ENCODE measurements at places on chromosomes 3 and 15.

DNA sequence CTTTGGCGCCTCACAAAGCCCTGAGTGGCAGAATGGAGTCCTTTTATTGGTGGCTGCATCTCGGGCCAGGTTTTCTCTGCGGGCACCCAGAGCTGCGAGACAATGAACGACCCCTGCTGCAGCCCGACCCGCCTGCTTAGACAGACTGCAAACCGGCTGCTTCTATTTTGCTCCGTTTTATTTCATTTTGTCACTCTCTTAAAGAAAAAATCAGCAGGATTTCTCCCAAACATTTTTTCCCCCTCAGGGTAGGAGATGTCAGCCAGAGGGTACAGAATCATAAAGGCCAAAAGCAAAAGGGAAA lies 64.8 kb downstream of the OXNAD1 start:
- DNase-seq: no peak

DNA sequence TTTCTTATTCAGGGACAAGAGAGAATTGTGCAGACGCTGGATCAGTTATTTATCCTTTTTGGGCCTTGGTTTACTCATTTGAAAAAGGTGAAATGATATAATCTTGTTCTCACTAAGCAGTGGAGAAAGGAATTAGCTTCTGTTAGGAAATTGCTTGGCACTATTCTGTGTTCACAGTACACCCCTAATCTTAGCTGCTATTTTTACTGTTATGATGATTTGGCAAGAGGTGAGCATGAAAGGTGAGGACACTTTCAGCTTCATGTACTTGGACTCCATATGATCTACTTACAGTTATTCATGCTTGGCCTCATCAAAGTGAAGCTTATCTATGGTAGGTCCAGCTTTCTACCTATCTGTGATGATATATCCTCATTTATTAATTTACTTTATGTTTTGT lies 280.6 kb downstream of the EBLN2 start:
- DNase-seq: no peak

DNA sequence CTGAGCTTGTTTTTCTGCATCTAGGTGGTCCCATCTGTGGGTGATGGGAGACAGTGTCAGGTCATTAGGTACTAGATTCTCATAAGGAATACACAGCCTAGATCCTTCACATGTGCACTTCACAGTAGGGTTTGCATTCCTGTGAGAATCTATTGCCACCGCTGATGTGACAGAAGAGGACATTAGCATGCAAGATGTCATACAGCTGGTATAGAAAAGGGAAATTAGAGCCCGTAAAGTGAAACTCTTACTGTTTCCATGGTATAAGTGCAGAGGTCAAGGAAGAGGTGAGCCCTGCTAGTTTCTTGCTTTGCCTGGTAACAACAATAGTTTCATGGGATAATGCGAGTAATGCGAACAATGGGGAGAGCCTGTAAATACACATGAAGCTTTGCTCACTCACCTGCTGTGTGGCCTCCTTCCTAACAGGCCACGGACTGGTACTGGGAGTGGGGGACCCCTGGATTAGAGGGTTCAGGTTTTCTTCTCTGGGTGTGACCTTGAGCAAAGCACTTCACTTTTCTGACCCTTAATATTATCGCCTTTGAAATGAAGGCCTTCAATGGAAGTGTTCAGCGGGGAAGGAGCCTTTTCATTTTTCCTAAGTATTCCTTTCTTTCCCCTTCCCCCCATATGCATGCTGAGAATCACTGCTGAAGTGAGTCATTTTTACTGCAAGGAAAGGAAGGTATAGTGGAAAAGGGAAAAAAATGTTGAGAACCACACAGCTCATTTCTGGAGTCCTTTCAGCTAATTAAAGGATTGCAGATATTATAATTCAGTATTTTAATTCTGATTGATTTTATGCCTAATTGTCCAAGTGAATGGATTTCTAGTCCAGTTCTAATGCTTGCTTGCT lies 286.4 kb downstream of the UBE2E2 start:
- DNase-seq: no peak

GRCh38 chr15:63402498-63403253 lies 21.0 kb upstream of the CA12 start:
- DNase-seq: no peak

DNA sequence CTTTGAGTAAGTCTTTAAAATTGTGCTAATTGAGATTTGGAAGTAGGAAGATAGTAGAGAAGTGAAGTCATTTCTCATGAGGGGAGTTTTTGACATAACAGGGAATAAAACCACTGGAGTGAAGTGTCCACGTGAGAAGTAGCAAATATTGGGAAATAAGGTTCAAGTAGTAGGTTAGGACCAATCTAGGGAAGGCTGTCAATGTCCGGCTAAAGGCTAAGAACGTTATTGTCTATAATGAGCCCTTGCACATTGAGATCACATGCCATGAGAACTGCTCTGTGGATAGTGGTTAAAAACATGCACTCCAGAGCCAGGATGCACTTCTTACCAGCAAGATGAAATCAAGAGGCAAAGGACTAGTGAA lies 459.9 kb upstream of the TPRG1 start:
- no peak for DNase-seq

DNA sequence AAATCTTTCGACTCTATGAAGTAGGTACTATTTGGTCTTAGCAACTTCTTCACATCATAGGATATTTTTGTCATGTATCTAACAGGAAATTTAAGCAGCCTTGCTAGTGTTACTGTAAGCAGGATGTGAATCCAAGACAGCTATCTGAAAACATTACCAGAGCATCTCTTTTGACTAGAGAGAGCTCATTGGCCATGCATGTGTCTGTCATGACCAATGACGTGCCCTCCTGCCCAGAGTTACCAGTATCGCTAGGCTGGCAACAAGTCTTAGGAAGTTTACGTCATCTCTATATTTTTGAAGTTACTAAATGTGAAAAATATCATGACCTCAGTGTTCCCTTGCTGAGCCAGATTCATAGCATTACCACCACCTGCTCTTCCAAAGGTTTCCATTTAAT lies 130.9 kb upstream of the TP63 start:
- no peak for DNase-seq

DNA sequence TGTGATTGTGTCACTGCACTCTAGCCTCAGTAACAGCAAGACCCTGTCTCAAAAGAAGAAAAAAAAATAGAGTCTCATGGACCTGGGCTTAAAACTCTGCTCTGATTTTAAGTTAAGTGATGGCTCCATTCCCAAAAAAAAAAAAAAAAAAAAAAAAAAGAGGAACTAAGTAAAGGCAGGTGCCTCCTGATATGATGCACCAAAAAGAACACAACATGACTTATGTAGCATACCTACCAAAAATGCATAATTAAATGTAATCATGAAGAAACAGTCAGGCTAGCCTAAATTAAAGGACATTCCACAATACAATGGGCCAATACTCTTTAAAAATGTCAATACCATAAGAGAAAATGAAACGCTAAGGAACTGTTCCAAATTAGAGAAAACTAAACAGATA lies 5.4 kb upstream of the IREB2 start:
- DNase-seq: no peak

- DNase-seq: no peak
These were observed 283.0 kb downstream of the CHST2 start for GRCh38 chr3:143402602-143403001.

GRCh38 chr3:42035816-42036482 lies 55.2 kb upstream of the TRAK1 start:
- DNase-seq: no peak

- no peak for DNase-seq
These were observed 16.0 kb upstream of the PCOLCE2 start for GRCh38 chr3:142904639-142905436.

DNA sequence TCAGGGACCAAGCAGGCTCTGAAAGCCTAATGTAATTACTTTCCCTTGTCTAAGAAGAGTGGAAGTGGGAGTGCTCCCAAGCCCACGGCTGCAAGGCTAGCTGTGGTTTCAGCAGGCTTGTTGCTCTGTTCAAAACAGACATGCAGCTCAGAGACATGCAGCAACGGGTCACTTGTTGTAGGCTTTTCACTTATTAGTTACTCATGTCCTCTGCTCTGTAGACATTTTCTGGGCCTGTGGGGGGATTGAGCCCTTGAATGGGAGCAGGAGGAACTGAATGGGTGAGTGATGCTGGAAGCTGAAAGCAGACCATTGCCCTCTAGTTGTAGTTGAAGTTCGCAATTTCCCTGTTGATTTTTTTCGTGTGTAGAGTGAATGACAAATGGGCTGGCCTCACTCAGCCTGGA lies 261.9 kb upstream of the NR2E3 start:
- no peak for DNase-seq

DNA sequence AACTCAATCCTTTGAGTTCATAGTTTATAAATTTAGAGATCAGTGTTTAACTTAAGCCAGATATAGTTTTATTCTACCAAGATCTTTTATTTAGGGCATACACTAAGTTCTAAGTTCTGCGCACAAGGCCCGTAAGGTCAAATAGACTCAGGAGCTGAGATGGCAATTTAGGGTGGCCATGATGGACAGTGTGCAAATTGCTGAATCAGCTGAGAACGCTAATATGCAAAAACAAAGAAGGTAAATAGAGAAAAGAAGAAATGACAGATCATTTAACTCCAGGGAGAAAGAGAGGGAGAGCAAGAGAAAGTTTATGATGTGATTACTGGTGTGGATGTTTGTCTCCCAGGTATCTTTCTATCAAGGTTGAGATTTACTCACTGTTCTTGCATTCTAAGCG lies 678.5 kb downstream of the OTOL1 start:
- no peak for DNase-seq

DNA sequence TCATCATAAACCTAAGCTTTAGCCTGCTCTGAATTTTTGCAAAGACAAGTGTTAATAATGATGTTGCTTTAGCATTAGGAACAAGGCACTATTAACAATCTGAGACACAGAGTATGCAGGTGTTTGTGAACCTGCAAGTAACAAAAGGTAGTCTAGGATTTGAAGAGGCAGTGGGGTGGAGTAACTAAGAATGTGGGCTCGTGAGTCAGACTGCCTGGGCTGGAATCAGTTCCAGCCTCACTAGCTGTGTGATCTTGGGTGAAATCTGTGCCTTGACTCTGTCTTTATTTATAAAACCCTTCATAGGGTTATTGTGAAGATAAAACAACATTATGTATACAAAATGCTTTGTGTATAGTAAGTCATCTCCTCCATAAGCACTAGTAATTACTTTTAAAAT lies 610.6 kb upstream of the CFAP20DC start:
- DNase-seq: no peak

GRCh38 chr3:129118745-129119144 lies 2.9 kb downstream of the RAB43 start:
- no peak for DNase-seq

GRCh38 chr3:172137287-172138192 lies 98.2 kb downstream of the FNDC3B start:
- no peak for DNase-seq

GRCh38 chr3:61631108-61631769 lies 69.9 kb downstream of the PTPRG start:
- DNase-seq: no peak

- no peak for DNase-seq
These were observed 32.5 kb downstream of the PLXNA1 start for GRCh38 chr3:127015282-127016042.

DNA sequence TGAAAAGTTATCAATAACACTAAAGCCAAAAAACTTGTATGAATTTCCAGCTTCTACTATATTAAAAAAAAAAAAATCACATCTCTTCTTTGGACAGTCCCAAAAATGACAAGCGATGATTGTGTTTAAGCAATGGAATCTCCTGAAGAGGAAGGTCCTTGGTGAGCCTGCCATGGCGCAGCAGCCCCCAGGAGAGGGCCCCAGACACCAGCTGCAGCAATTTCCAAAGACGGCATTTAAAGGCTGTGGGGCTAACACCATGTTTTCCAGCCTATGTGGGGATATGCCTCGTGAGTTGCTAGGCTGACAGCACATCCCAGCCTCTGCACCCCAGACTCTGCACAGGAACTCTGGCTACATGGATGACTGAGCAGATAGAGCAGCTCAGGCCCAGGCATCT lies 14.7 kb downstream of the SKIC8 start:
- DNase-seq: no peak

DNA sequence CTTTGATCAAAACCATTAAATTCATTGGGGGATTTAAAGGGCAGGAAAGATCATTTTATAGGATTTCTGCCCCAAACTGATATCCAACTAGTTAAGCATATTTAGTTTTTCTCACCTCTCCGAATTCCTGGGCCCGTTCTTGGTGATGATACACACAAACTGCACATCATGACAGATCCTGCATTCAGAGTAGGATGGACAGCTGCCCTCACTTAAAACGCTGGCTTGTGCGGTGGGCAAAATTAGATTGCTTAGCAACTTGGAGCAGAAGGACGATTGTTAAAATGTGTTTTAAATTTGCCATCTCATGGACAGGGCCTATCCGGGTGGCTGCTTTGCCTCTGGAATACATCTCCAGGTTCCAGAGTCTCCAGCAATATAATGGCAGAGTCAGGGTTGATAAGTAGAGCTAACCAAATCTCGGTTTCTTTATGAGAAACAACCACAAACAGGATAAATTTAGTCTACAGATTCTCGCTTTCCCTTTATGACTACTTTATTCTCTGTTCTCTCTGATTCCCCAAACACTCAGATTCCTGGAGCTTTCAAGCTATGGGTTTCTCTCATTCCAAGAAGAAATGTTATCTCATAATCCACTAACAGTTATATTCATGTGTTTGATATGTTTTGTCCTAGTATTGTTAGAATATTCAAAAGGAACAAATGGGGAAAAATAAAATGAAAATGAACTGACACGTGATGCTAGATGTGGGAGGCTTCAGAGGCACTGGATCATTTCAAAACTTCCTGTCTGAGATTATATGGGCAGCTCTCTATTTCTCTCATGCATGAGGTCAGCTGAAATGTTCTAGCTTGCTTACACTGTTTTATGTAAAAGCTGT lies 1014.1 kb upstream of the SEMA6D start:
- DNase-seq: no peak
